ENCODE measurements at places on chromosomes 5 and 9.

- no peak for DNase-seq
Measured at GRCh38 chr9:35891646-35892045, 14.4 kb upstream of the HRCT1 start.

DNA sequence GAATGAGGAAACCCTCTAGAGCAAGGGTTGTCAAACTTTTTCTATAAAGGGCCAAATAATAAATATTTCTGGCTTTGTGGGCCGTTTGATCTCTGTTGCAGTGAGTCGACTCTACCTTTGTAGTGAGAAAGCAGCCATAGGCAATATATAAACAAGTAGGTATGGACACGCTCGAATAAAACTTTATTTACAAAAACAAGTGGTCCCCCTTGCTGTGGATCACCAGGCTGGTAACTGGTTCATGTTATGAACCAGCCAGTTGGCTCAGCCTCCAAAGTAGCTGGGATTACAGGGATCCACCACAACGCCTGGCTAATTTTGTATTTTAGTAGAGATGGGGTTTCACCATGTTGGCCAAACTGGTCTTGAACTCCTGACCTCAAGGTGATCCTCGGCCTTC is 118.5 kb downstream of the GPBP1 start:
- no peak for DNase-seq

DNA sequence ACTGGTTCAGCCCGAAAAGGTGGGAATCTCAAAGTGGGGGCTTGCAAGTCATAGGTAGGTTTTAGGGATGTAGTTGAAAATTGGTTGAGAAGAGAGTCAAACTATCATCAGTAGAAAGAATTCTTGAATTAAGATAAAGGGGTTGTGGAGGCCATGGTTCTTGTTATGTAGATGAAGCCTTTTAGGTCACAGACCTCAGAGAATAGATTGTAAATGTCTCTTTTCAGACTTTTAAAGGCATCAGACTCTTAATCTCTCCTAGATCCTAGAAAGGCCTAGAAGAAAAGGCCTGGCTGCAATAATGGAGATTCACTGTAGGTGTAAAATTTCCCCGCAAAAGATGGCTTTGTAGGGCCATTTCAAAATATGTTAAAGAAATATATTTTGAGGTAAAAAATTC is 96.4 kb downstream of the PSAT1 start:
- no peak for DNase-seq

- no peak for DNase-seq
Measured at GRCh38 chr9:111919875-111920274, 23.3 kb downstream of the UGCG start.

DNA sequence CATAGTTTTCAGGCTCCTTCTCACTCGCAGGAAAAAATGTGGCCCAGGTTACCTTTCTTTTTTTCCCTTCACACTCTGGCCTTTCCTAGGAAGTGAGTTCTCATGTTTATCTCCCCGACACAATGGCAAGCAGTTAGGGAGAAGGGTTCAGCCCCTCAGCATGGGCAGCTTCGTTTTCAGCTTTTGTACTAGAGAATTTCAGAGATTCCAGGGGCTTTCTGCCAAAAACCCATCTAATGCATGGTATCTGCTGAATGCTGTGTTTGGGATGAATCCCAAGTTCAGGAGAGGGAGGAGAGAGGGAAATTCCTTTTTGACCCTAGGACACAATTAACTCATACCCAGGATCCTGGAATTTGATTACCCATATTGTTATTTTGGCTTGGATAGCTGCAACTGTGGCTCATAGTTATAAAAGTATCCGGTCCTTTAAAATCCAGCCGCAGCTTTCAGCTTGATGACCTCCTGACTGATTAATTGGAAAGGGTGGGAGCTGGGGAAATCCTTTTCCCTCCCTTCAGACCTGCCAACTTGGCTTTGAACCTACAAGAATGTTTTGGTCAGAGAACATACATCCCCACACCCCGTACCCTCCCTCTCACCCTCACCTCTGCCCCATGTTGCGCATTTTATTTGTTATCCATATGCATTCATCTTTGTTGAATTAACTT is 78.4 kb downstream of the TMEM252 start:
- no peak for DNase-seq

DNA sequence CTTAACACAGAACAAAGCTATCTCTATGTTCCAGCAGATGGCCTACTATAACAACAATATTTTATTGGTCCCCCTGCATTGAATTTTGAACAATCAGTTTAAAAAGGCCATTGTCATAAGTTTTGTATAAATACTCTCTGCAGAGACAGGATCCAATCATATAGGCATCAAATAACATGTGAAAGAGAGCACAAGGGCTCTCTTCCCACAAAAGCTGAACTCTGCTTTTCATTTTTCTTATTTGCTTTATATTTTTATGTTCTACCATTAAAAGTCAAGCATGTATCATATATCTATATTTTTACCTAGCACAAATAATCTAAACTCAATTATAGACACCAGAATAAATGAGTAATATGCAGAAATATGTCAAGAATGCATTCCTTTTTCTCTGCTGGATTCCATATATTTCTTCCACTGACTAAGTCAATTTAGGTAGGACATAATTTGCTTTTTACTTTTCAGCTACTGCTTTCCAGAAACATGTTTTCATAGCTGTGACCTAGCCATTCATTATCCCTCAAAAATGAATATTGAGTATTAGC is 143.6 kb downstream of the CDH9 start:
- DNase-seq, result no peak
